Activated CD8-positive, alpha-beta memory T cell treated with anti-CD3 and anti-CD28 coated beads for 1 hour (primary cell): ENCODE measurements at places on chromosomes 2 and 18.

- DNase-seq: no peak
Observed at GRCh38 chr2:201263779-201264178, 3.4 kb downstream of the CASP8 start.

DNA sequence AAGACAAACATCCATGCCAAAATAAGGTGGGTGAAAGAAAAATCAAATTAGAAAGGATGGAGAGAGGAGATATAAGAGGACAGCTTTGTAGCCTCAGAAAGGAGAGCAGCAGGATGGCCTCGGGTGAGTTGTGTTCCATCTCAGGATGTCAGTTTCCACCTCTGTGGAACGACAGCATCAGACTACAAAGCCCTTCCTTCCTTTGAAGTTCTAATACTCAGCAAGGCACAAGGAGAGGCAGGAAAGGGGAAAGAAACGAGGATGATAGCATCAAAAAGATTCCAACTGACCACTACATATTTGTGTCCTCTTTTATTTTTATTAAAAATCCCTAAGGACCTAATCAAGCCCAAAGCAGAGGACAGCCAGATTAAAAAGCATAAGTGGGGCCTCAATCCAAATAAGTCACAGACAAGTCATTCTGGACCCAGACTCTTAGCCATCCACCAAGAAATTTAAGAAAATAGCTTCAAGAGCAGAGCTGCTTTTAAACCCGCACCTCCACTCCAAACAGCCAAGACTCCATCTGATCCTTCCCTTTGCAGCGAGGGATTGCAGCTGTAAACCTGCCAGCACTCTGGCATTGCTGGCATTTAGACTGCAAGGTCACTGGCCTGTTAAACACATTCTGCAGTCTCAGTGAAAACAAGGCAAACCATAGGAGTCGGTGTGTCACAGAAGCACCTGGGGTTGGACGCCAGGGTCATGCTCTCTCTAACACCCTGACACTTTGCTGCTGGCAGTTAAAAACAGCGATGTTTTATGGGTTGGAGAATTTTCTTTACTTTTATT, 314.5 kb upstream of the CHAC2 start:
- DNase-seq: no peak

DNA sequence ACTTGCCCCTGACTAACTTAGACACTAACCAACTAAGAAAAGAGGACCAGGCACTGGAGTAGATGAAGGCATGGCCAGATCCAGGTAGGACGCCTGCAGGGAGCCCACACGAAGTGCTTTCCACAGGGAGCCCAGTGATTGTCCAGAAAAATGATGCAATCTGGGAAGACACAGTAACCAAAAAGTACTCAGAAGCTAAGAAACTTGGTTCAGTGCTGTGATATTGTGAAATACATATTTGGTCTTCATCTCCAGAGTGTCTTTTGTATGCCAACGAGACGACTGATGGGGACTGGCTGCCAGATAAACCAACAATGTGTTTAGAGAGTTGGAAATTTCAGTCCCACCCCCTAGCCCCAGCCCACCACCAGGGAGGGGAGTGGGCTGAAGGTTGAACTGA, 135.0 kb downstream of the SP3 start:
- no peak for DNase-seq

- DNase-seq: no peak
Observed at GRCh38 chr2:17101091-17101490, 417.1 kb downstream of the RAD51AP2 start.

GRCh38 chr18:39786477-39786876, 2168.6 kb upstream of the PIK3C3 start:
- no peak for DNase-seq

- no peak for DNase-seq
Observed at GRCh38 chr2:211127501-211127900, 571.1 kb downstream of the CPS1 start.

DNA sequence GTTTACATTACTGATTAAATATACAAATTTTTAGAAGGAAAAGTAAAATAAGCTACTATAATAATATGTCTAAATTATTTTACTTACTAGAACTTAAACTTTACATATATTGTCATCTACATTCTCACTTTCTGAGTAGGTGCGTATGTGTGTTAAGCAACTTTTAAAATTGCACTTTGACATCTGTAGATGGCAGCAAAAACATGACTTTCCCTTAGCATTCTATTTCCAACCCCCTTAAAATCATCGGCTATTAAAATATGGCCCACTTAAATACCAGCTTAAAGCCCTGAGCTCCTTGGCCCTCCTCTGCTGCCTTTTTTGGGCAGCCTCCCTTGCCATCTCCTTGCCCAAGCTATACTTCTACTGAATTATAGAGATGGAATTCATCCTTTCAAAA, 78.0 kb downstream of the UPP2 start:
- DNase-seq: no peak

DNA sequence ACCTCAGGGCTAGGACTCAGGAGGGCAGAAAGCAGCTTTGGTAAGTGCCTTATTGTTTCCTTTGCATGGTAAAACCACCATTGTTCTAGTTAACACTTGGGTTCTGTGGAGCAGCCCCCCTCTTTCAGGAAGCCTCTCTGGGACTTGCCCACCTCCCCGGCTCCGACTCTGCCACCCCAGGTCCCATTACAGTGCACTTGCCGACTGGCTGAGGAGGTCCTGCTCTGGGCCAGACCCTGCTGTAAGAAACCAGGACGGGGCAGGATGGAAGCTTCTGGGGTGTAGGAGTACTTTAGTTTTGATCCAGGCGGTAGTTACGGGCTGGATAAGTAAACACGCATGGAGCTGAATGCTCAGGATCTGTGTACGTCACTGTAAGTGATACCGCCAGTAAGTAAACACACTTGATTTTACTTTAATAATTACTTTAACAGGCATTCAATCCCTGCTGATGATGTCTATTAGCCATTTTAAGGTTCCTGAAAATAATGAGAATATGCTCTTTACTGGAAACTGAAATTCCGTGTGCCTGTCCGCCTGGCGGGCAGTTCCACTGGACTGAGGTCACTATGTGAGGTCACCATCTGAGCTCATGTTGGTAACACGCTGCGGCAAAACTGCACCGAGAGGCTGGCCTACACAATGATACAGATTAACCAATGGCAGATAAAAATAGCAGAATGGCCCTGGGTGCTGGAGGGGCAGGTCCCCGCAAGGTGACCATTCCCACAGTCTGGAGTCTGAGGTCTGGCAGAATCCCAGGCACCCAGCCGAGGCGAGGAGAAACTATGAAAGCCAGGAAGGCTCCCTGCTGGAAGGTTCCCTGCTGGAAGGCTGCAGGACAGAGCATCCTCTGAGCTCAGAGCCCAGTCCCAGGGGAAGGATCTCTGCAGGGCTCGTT, 25.2 kb downstream of the HS1BP3 start:
- no peak for DNase-seq
